ENCODE measurements at places on chromosomes 3 and 15.

GRCh38 chr15:101827257-101827656 is 15.3 kb downstream of the OR4F15 start:
- DNase-seq: no peak

DNA sequence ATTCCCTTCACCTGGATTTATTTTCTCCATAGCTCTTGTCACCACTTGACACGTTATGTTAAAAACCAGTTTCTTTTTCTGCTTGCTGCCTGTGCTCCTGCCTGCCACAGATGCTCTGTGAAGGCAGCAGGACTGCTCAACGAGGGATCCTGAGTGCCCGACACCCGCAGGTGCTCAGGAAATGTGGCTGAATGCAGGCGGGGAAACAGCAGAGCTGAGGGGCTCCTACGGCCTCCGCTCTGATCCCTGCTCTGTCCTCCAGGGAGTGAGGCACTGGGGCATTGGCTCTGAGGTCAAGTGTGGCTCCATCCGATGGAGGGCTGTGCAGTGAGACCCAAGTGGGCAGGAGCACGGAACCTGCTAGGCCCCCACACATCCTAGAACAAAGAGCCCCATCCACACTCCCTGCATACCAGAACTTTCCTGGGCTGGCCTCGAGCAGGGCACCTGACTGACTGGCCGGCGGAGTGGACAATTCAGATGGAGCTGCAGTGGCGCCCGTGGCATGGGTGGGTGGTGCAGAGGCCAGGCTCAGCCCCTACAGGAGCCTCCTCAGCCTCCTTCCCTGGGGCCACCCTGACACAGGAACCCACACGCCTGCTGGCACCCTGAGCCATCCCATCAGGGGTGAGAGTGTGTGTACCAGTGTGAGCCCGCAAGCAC is 27.9 kb downstream of the IQSEC1 start:
- DNase-seq: no peak

- no peak for DNase-seq
Measured at GRCh38 chr3:43426388-43426787, 140.0 kb downstream of the SNRK start.

DNA sequence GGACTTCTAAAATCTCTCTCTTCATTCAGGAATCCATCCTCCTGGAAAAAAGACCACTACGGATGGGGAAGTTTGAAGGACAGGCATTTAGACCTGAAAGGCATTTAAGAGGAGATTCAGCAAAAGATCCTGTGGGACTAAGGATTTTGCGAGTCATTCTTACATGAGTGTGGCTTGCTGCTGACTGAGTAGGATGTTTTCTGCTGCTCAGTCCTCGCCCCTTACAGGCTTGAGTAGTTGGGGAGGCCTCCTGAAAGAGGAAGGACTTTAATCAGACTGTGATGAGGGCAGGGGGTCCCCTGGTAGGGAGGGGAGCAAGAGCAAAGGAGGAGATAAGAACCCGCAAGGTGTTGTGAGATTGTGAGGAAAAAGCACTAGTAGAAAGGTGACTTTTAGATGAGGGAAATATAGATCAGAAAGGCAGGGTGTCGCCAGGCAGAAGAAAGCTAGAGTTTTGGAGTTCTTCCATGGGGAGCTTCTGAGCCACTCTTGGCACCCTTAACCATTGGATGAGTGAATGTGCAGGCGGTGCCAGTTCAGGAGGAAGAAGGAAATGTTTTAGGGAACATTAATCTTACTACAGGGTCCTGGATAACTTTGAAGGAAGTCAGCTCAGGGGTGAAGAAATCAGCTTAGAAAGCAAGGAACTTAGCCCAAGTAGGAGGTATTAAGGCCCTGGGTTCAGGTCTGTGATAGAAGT is 171.1 kb downstream of the RORA start:
- DNase-seq: no peak

- DNase-seq: no peak
Measured at GRCh38 chr3:160376681-160377080, 22.3 kb downstream of the IFT80 start.

DNA sequence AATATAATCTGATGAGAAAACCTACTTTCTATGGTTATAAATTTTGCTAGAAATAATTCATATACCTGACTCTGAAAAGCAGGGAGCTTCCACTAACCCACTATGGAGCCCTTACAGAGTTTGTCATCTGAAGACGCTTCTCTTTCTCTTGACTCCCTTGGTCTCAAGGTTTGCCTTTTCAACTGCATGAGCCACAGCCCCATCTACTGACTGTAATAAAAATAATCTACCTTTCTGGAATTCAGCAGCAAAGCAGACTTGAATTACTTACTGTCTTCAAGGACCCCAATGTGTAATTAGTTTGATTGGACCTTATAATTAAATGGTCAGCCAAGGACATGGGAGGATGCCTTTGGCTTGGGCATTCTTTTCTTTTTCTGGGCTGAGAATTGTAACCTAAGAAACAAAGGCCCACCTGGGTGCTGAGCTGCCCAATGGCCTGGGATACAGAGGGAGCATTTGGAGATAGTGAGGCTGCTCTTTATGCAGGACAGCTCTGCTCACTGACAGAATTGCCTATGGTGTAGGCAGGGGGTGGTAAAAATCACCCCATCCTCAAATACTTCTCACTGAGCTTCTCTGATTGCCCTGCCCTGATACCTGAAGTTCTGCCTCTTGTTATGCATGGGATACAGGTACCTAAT is 178.6 kb upstream of the TRIM42 start:
- DNase-seq: no peak

DNA sequence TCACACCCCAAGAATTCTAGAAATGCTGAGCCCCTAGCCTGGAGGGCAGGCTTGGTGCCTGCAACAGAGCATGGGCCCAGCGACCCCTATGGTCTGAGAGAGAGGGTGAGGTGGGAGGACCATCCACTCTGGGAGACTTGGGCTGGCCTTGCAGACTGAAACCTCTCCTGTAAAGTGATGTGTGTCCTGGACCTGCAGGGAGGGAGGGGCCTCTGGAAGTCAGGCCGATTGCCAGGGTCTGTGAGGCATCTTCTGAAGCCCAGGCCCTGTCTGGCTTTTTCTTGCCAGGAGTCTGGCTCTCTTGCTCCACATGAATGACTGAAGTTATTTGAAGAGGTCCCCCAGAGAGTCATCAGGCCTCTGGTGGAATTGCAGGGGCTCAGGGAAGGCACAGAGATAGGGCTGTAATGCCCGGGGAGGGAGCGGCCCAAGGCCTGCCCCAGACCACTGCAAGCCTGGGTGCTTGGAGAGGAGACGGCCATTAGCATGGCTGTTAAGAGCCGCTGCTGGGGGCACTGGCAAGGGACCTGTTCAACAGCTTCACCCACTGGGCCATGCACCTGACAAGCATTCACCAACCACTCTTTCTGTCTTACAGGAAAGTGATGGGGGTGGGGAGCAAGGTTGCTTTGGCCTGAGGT is 56.0 kb upstream of the CHRNA7 start:
- DNase-seq: no peak

GRCh38 chr3:161560008-161560637 is 63.5 kb downstream of the OTOL1 start:
- no peak for DNase-seq

- DNase-seq: no peak
Measured at GRCh38 chr3:195096053-195096452, 174.9 kb downstream of the XXYLT1 start.

DNA sequence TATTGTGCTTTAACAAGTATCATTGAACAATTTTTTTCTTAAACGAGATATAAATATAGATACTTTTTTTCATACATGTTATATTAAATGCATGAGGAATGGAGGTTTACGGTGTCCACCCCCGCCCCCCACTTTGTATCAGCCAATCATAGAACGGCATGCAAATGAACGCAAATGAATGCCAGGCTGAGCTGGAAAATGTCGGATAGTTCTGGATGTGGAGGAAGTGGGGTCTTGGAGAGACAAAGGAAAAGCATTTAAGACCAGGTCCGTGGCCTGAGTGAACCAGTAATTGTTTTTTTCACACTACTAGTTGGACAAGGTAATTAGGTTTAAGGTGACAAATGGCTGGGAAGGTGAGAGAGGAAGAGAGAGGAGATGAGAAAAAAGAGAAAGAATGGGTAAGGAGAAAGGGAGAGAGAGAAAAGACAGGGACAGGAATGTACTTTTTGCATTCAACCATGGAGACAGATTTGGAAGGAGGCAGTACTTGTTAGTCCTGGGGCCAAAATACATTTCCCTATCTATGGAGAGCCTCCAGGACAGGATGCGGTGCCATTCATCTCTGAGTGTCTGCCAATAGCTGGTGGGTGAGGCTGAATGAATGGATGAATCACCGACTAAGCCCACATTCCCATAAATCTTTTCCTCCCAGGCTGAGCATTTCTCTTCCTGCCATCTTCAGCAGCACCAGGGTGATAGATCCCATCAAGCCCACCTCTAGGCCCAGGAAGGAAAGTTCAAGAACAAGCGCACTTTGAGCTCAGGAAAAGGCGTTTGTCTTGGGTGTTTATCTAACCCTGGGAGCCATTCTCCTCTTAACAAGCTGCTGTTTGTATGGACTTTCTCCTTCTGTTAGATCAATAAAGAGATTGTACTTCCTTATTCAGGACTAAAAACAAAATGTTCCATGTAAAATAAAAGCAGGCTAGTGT is 1.4 kb upstream of the RAD18 start:
- no peak for DNase-seq

GRCh38 chr3:149180057-149180573 is 41.5 kb downstream of the CP start:
- no peak for DNase-seq

DNA sequence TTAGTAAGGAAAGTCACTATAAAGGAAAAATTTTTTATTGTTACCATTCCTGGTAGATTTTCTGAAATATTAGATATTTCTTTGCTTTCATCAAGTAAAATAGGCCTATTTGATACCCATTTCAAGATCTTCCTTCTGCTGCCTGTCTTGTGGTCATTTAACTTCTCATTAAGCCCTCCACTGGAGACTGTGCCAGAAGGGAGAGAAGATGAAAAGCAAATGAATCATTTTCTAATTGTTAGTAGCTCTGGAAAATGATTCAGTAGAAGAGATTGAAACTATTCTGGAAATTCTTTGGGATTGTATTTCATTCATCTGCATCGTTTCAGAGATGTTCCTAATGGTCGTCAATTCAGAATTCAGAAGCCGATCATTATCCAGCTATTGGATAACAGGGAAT is 3.2 kb downstream of the KCTD6 start:
- no peak for DNase-seq

DNA sequence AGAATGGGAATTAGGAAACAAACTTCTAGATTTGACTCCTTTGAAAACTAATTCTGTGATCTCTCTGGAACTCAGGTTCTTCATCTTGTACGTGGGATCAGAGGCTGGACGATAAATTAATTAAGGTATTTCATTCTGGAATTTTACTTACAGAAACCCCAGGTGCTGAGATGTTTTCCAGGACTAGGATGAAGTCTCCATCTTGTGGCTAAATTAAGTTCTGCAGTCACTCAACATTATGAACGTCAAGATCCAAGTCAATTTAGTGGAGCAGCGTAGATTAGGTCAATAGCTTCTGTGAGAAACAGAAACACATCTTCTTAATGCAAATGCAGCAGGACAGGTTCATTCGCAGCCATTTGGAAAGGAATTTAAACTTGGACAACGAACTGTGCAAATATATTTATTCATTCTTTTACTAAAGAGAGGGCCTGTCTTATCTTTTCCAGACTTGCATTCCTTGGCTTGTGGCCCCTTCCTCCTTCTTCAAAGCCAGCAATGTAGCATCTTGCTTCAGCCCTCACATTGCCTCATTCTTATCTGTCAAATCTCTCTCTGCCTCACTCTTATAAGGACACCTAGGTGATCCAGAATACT is 26.7 kb upstream of the TMC3 start:
- DNase-seq: no peak

DNA sequence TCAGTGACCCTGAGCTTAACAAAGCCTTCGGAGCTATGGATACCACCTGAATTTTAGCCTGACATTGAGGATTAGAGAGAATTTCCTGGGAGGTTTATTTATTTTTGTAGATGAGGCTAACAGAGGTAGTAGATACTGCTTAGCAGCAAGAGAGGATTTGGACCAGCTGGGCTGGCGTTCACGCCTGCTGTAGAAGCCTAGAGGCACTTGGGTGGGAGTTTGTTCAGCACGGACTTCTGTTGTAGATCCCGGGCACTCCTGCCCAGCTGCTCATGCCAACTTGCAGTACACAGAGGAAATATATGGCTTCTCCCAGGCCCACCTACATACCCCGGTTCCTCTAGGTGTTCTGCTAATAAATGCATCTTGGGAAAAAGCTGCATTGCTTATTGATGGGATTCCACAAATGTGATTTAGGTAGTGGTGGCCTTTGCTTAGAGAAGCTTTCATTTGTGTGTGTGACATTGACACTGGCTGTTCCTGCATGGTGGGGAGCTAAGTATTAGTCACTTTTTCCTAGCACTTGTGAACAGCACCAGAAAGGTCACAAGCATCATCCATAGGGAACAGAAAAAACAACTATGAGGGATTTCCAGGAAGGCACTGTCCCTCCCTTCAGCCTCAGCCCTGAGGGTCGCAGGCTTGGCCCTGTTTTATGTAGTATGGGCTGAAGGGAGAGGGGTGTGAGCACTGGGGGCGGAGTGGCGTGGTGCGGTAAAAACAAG is 324.8 kb upstream of the LRRFIP2 start:
- no peak for DNase-seq

- DNase-seq: no peak
Measured at GRCh38 chr3:68249265-68249664, 594.9 kb upstream of the SUCLG2 start.

GRCh38 chr15:45522328-45523165 is at the start of gene SLC30A4:
TSS of gene SLC30A4 (minus strand) at chr15:45522755. CDS start at chr15:45522354, 401 bp downstream.
- peak; percentile 86 for DNase-seq

- no peak for DNase-seq
Measured at GRCh38 chr15:97858296-97858695, 102.2 kb upstream of the ARRDC4 start.

DNA sequence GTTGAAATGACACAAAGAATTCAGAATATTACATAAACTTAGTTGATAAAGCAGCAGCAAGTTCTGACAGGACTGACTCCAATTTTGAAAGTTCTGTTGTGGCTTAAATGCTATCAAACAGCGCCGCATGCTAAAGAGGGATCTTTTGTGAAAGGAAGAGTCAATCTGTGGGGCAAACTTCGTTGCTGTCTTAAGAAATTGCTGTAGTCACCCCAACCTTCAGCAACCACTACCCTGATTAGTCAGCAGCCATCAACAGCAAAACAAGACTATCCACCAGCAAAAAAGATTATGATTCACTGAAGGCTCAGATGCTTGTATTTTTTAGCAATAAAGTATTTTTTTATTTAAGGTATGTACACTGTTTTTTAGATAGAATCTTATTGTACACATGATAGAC is 14.2 kb downstream of the CRBN start:
- no peak for DNase-seq

- no peak for DNase-seq
Measured at GRCh38 chr3:14042680-14043079, 82.0 kb downstream of the CHCHD4 start.

DNA sequence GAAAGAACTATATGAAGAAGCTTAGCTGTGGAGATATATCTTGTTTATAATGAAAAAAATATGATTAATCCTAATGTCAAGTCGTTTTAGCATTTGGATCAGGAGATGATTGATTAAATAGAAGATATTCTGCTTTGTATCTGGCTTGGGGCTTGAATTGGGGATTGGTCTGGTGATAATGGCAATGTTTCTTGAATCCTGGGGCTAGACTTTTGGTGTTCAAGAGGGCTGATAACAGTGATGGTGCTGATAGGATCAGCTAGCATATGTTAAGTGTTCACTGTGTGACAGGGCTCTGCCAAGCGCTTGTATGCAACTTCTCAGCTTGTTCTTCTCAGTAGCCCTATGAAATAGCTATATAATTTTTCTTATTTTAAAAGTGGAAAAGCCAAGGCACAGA is 20.2 kb downstream of the CNOT10 start:
- no peak for DNase-seq

Data from activated CD8-positive, alpha-beta memory T cell treated with anti-CD3 and anti-CD28 coated beads for 24 hours (primary cell).